Aorta (tissue), 5 donors: ENCODE measurements at places on chromosomes 7 and 10. TPM values are rescaled to one million over a fixed set of nuclear protein-coding genes. Genes with fewer than 3 reads are reported as not detected.

DNA sequence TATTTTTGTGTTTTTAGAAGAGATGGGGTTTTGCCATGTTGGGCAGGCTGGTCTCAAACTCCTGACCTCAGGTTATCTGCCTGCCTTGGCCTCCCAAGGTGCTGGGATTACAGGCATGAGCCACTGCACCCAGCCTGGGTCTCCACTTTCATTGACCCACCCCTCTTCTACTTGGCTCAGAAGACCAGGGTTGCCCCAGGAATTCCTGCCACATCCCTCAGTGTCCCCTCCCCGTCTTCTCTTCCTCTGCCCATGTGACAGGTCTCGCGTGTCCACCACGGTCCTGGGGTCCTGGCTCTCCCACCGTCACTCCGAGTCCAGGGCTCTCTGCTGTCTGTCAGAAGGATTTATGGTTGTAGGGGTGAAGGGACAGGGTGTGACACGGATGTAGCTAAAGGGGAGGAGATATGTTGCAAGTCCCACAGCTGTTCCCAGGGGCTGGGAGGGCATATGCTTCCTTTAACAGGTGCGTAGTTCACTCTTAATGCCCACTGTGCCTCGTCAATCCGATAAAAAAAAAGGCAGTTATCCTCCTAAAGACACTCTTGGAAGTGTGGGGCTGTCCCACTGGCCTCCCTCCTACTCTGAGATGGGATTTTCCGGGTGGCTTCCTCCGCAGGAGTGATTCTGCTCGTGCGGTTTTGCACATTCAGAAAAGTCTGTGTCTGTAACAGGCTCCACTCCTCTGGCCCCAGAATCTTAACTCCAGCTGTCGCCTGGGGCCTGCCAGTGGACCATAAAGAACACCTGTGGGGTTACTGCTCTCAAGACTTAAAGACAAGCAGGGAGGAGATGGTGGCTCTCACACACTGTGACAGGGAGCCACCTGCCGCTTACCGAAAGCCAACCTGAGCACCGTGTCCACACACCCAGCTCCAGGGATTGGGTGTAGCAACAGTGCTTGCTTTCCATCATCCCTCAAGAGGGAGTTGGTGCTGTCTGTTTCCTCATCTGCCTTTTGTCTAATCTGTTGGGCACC, 36.7 kb upstream of the SHH start:
- no peaks in the 10 kb centered on the region for H3K4me1 ChIP-seq
- H3K36me3 ChIP-seq: no peaks in the 10 kb centered on the region
- no peak overlapping the region for H3K27ac ChIP-seq
- no peak for DNase-seq

Gene KCNIP2
- 9.0 TPM for total RNA-seq

DNA sequence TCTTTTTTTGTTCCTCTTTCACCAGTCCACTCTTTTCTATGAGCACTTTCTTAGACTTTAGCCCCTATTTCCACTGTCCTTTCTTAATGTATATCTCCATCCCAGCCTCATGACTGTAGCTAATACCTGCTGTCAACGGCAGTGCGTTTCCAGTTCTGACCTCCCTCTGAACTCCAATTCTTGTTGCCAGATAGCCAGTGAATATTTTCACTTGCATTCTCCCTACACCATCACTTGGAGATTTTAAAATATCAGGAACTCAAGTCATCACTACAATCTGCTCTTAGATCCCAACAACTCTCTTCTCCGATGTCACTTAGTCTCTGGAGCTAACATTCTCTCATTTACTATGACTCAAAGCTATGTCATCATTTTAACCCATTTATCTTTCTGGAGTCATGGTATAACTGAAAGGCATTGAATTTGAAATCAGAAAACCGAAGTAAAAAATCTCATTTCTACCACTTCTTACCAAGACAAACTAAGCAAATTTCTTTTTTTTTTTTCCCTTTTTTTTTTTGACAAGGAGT, 5.1 kb upstream of the SLC16A12 start:
- no peak overlapping the region for H3K4me3 ChIP-seq
- no peak overlapping the region for H3K27ac ChIP-seq
- DNase-seq: no peak
- no peaks in the 10 kb centered on the region for H3K4me1 ChIP-seq
- no peaks in the 10 kb centered on the region for H3K36me3 ChIP-seq

Gene AKR1D1
- total RNA-seq: not detected

DNA sequence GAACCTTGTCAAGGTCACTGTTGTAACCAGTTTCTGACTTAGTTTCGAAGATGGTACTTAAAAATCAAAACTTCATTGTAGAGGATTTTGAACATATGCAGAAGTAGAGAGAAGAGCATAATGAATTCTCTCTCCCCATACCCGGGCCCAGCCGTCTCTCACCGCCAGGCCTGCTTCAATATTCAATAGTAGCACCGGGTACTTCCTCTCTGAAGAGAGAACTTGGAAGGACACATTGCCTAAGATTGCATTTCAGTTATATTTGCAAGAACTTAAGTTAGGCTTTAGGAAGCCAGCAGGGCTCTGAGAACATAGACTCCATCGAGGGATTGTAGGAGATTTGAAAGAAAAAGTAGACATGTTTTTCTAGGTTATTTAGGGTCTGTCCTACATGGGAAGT, 19.1 kb downstream of the LMTK2 start:
- H3K27me3 ChIP-seq: no peaks in the 10 kb centered on the region
- no peaks in the 10 kb centered on the region for H3K4me1 ChIP-seq
- no peak for DNase-seq
- no peak overlapping the region for H3K27ac ChIP-seq

Gene SLC18A3
- total RNA-seq: not detected
